ENCODE measurements at places on chromosomes 2 and 18.

- no peak for DNase-seq
These were observed 4.0 kb downstream of the APLF start for GRCh38 chr2:68471385-68471784.

GRCh38 chr18:38807915-38808314, 1242.3 kb upstream of the CELF4 start:
- DNase-seq = no peak

DNA sequence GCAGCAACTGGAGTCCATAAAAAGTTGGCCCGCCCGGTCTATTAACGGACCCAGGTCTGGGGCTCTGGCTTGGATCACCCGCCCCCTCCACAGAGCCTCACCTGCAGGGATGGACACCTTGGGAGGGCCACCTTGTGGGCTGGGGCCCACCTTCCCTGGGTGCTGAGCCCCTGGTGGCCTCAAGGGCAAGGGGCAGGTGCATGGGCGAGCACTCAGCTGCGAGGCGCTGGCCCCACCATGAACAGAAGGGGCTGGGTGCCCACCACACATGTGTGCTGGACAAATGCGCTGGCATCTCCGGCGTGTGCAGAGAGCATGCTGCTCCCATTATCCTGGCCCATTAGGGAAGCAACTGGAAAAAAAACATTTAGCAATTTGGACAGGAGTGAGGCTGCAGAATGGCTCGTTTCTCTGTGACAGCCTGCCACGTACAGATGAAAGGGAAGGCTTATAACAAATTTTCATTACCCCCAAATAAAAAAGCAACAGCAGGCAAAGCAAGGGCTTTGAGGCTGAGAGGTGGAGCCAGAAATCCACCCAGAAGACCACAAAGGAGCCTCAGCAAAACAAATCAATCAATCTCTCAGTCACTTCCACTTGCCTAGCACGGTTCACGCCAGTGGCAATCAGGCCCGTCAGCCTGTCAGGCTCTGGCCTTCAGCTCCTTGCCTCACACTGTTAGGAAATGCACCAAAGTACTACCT, 253.1 kb upstream of the ZNF521 start:
- peak; percentile 43 for DNase-seq

DNA sequence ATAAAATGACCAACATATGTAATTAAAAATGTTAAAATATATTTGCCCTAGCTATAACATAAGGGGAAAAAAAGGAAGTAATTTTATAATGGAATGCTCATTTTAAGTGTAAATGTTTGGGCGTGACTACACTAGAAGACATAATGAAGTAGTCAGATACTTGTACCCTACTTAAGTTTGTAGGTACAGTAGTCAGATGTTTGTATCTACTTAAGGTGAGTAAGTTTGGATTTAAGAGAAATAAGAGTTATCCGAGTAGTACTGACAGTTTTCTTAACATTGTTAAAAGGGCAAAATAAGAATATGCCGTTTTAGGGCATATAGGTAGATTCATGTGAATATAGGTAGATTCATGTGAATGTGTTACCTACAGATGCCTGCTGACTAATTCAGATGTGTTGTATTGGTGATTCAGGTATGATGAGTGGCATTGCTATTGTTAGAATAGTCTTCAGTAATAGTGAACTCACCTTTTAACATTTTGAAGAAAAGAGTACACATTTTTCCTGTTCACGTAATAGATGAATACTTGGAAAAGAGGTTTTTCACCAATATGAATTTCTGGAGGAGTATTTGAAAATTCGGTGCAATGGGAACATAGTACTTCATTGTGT, 14.9 kb downstream of the VAPA start:
- no peak for DNase-seq

DNA sequence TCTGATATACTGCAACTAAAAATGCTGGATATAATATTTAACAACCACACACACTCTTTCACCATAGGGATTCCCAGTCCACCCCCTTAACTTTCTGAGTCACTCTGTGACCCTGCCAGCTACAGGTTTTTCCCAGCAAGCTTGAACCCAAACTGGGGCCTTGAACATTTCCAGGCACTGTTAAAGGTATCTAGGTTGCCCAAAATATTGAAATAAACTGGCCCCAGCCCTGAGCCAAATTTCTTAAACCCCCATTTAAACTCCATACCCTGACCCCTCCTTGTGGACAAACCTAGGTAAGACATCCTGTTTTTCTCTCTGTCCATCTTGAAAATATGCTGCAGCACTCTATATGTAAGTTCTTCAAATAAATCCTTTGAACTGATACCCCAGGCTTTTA, 19.7 kb upstream of the DCTN1 start:
- DNase-seq = peak; percentile 62

DNA sequence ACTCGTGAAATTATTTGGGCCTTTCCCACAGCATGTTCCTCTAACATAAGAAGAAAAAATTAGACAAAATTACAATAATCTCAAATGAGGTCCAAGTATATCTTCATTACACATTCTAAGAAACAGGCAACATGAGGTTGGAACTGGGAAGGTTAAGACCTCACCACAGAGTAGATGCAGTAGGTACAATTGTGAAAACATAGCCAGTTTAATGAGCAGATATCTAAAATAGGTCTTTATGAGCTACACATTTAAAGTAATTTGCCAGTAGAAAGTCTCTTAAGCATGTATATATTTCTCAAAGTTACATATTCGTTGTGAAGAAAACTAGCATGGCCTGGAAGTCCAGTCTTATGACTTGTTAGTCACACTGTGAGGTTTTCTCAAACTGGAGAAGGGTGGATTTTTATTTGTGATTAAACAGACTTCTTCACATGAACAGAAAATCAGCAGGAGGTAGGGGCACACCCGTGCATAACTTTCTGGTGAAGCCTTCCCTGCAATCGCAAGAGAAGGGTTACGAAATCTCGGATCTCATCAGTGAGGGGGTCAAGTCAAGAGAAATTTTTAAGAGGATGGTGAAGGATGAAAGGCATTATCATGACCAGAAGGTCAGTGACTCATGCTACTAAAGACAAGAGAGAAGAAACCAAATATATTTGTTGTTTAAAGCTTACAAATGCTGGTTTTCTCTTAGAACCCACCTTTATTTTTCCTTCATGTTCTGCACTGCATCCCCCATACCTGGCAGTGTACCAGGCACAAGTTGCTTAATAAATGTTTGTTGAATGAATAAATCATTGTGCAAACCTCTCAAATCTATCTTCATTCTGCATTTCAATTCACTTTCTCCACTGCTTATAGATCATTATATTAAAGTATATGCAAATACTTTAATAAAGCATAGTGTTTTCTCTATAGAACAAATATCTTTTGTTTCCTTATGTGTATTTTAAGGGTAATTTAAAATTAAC, 5.1 kb upstream of the RAB27B start:
- DNase-seq = peak; percentile 87

DNA sequence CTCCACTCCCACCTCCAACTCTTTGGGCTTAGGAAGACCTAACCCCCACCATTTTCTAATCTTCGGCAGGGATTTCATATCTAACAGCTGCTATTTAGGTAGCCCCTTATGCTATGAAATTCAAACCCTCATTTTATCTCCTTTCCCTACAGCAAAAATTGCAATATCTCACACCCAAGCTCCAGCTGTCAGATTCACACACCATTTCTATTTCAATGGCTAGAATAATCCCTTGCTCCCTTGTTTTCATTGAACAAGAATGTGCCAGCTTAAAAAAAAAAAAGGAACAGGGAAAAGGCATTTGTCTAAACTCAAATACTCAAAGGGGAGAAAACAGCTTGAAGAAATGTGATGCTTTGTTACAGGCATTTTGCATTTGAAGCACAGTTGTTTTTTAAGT, 850.6 kb upstream of the ACVR2A start:
- DNase-seq = no peak

GRCh38 chr18:76989647-76990190, 142.9 kb downstream of the MBP start:
- DNase-seq = no peak

DNA sequence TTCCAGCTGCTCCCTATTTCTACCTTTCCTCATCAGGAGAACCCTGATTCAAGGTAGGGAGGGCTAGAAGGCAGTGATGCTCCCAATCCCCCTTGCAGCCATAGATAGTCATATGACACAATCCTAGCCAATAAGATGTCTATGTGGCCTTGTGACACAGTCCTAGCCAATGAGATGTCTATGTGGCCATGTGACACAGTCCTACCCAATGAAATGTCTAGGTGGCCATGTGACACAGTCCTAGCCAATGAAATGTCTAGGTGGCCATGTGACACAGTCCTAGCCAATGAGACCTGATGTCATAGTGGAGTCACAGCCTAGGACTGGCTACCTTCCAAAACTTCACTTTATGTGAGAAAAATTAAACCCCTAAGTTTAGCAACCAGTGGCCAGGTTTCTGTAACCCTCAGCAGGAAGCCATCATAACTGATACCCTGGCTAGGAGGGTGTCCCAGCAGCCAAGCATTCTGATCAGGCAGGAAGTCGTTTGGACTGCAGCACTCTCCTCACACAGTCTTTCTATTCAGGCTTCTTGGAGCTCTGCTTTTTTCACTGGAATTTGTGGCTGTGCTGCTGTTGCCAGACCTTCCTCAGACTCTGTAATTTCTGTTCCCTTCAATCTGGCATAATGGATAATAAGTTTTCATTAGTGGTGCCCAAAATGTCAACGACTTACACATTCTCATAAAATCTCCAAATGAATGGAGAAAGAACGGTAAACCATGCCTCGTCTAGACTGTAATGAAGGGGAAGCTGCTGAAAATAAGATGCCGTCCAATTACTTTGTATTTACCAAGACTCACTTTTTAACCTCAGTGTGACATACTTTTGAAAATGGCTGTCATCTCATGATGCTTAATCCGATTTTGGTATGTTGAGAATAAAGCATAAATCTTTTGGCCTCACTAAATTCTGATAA, 165.0 kb upstream of the NCKAP5 start:
- DNase-seq = no peak

- no peak for DNase-seq
These were observed 199.2 kb downstream of the CAMKMT start for GRCh38 chr2:44560941-44561340.

DNA sequence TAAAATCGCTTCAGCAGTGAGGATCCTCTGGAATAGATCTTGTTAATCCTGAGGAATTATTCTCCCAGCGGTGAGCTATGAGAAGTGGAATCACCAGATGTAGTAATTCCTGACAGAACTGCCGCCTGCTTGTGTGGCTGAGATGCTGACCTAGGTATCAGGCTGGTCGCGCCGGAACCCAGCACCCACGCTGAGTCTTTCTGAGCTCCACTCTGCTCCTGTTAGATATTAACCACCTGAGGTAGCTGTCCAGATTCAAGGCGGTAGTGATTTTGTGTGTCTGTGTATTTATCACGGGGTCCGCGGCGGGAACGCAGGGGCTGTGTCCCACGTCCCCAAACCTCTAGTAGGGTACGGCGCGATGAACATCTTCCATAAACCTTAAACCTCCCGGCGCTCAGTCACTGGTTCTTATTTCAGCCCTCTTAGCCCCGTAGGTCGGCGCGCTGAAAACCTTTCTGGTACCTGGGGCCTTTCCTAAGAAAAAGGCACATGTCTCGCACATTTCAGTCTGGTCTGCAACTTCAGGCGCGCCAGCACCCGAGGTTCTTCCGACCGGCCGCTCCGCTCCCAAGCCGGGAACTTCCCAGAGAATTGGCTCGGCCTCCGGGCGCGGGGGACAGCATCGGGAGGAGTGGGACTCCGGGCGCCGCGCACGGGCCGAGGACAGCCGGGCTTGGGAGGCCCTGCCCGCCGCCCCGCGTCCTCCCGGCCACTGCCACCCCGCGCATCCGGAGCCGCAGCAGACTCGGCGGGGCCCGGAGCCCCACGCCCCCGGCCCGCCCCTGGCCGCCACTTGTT, 542 bp upstream of the CNNM3 start:
- DNase-seq = peak; percentile 95

DNA sequence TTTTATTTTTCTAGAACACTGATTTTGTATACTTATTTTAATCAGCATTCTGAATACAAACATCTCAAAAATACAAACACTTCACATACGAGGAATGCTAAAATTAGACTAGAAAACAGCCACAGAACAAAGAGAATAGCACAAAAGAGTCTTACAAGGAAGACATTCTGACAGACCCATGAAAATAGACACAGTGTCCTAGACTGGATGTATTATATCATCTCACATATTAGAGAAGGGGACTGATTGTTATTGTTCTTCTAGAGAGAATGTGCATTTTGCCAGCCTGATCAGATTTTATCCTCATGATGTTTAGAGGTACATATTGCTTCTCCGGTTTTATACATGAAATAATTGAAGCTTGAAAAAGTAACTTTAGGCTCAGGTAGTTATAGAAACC, 357.9 kb downstream of the DPP10 start:
- no peak for DNase-seq

DNA sequence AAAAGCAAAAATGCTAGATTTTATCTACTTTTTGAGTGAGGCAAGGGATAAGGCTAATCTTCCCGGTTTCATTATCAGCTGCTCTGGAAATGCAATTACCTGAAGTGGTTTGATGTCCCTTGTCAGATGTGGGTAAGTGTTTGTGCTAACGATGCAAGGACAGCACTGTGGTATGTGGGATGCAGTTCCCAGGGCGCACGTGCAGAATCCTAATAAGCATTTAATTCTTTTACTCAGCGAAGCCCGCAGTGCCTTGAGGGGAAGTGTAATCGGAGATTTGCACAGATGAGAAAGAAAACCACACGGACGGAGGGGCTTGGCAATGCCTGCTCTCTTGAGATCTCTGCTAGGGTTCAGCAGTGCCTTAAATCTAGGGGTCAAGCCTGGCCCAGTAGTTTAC, 108.5 kb upstream of the LYPD6 start:
- DNase-seq = no peak

- DNase-seq = no peak
These were observed 111.8 kb upstream of the CYP20A1 start for GRCh38 chr2:203126996-203127395.

- DNase-seq = peak; percentile 48
These were observed 157.1 kb downstream of the GBX2 start for GRCh38 chr2:236010920-236011685.

DNA sequence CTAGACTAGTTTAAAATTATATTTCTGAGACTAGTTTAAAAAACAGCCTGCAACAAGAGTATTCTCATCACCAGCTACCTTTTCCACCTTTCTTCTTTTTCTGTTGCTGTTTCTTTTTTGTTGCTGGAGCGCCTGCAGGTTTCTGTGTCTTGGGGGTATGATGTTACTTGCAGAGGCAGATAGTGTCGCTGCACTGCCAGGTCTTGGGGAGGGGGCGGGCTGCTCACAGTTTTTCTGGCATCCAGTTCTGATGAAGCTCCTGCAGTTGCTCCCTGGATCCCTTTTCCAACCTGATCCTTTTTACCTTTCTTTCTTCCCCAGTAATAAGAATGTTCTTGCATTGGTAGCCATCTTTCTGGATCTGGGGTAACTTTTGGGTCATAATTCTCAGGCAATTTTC, 8.0 kb upstream of the C18orf32 start:
- no peak for DNase-seq

GRCh38 chr2:127187831-127188230, 32.3 kb downstream of the CYP27C1 start:
- no peak for DNase-seq

Measured in osteoblast (primary cell).